ENCODE measurements at places on chromosomes 7 and 10.

- no peak for DNase-seq
Measured at GRCh38 chr7:43697690-43698089, 31.6 kb downstream of the COA1 start.

DNA sequence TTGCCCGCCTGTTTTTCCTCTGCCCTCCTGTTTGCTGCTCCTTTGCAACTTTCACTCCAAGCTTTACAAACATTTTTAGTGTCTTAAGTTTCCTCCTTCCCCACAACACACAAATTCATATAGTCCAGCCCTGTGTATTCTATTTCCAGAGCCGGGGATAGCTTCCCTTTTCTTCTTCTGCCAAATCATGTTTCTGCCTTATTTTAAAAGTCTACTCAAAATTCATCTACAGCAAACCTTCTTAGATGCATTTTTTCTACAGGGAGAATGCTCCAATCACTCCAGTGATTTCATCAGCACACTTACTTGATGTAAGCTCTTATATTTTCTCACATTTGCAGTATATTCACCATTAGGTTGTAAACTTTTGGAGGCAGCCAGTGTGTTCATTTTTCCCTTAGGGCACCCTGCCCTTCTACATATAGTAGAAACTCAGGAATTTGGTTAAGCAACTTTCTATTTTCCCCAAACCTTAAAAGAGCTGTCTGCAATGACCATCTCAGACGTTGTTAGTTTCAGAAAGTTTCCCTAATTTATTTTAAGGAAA lies 12.4 kb upstream of the ACTA2 start:
- DNase-seq, result no peak

DNA sequence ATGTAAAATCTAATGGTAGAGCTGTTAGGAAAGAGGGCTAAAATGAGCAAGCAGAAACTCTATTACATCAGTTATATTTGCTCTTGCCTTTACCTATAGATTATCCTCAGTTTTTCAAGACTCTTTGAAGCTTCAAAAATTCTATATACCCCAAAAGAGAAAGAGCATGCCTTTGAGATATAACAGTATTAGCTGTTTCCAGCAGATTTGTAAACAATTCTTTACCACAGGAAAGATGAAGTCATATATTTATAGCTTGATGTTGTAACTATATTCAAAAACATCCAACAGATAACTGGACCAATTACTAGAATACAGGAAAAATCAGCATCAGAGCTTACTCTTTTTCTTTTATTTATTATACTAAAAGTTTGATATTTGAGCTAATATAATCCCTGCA lies 416.2 kb upstream of the TPK1 start:
- DNase-seq, result no peak

- no peak for DNase-seq
Measured at GRCh38 chr10:20630092-20630643, 266.9 kb downstream of the NEBL start.

DNA sequence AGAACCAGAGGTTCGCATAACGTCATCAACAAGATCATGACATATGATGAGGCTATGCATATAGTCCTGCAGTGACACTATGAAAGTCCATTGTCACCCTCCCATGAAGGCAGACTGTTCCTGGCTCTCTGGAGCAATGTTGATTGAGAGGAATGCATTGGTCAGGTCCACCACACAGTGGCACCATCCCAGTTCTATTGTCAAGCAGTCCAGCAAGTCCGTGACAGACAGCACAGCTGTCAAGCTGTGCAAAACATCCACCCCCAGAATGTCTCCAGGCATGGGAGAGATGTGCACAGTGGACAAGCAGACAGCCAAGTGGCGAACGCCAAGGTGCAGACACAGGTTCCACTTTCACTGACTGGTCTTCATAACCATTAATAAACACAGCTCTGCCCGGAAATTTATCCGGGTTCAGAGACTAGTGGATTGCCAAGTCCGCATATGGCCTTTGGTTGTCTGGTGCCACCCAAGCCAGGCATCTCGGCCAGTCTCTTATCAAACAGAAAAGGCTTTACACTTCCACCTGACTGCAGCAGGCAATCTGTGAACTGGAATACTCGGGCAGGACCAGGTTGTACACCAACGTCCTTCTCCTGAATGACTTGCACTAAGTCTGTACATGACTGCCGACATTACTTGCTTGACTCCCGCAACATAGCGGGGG lies 7.2 kb downstream of the RNF133 start:
- DNase-seq, result no peak

DNA sequence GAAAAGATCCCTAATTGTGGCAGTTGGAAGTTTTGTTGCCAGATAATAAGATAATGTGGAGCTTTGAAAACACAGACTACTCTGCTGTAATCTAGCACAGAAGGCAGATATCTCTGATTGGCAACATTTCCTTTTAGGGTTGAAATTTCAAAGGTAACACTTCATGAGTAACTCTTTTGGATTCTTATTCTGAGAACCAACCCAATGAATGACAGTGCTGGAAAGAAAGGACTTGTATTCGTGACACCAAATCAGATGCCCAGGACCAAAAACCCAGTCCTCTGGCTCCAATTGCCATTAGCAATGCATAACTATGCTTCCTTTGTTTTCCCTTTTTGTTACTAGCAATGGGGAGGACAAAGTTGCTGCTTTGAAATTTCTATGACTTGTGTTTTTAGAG lies 41.0 kb upstream of the ELMO1 start:
- DNase-seq, result no peak

GRCh38 chr10:4543938-4544533 lies 282.0 kb upstream of the AKR1E2 start:
- DNase-seq, result no peak

DNA sequence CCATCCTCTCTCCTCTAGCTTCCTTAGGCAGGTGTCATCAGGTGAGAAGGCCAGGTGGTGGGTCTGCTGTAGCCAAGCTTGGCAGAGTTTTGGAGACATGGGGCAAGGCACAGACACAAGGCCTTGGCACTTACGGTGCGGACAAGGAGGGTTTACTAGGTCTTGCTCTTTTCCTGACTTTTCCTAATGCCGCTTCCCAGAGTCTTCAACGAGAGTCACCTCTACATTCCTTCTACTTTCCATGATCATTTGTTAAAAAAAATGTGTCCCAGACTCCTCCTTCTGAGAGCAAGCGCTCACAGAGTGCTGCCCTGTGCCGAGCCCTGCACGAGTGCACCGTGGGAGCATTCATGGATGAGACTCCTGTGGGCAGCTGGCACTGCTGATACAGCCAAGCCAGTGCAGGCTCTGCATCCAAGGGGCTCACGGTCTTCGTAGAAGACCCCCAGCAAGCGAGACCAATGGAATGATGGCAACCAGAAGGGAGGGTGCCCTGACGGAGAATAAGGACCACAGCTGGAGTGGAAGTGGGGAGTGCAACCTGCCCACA lies 243.0 kb upstream of the MKI67 start:
- no peak for DNase-seq

DNA sequence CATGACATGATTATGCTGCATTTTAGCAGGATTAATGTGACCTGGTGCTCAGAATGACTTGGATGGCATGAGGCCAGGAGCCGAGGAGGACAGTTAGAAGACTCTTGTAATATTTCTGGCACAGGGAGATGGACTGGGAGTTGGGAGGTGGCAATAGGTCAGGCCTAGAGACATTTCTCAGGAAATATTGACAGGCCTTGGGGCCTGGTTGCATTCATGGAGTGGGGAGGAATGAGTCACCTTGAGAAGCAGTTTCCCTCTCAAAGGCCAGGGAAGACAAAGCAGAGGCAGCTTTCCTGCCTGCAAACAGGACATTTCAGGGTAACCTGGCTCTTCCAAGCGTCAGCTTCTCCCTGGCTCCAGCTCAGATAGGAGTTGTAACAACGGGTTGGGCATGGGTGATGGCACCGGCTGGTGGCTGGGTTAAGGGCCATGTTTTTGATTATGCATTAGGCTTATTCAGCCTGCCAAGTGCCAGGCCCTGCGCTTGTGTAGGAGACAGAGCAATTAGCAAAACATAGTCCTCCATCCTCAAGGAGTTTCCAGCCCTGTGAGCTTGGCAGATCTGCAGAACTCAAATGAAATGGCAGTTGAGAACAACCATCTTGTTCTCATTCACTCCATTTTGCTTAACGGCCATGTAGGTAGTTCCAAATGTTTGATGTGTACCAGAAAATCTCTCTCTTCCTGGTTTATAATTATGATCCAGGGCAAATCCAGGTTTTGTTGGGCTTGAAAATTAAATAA lies 38.2 kb downstream of the HK1 start:
- DNase-seq, result peak; percentile 87

DNA sequence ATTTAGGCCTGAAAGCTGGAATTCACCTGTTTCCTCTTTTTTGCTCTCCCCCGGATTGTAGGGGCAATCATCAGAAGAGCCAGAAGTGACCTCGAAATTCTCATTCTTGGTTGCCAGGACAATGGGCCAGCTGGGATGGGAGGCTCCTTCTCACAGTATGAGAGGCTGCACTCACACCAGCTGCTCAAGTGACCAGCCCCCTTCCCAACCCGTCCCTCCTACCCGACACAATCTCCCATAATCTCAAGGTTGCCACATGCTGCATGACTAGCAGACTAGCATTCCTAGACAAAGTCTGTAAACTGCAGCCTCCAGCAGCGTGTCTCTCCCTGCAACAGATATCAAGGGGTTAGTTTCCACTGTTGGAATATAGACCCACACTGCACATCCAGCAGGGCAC lies 110.3 kb downstream of the C1GALT1 start:
- DNase-seq, result no peak

DNA sequence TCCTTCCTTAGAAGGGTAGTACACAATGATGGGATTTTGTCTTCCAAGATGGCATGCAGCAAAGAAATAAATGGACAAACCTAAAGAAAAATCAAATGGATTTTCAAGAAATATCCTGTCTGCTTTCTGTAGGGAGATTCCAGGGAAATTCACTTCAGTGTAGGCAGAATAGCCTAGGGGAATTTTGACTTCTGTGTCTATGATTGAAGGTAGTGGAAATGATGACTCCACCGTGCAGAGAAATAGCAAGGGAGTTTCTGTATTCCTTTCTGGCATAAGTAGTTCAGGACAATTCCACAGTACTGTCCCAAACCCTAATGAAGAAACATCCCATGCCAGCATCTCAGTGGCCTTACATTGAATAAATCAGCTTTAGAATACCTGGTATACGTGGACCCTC lies 9.5 kb downstream of the ATOH7 start:
- DNase-seq, result no peak

DNA sequence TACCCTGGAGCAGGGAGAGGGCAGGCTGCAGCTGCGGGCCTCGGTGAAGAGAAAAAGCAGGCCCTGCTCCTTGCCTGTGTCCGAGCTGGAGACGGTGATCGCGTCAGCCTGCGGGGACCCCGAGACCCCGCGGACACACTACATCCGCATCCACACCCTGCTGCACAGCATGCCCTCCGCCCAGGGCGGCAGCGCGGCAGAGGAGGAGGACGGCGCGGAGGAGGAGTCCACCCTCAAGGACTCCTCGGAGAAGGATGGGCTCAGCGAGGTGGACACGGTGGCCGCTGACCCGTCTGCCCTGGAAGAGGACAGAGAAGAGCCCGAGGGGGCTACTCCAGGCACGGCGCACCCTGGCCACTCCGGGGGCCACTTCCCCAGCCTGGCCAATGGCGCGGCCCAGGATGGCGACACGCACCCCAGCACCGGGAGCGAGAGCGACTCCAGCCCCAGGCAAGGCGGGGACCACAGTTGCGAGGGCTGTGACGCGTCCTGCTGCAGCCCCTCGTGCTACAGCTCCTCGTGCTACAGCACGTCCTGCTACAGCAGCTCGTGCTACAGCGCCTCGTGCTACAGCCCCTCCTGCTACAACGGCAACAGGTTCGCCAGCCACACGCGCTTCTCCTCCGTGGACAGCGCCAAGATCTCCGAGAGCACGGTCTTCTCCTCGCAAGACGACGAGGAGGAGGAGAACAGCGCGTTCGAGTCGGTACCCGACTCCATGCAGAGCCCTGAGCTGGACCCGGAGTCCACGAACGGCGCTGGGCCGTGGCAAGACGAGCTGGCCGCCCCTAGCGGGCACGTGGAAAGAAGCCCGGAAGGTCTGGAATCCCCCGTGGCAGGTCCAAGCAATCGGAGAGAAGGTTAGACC lies 138.0 kb upstream of the STK17A start:
- no peak for DNase-seq

- DNase-seq, result no peak
Measured at GRCh38 chr7:115274-115911, 77.0 kb upstream of the FAM20C start.

DNA sequence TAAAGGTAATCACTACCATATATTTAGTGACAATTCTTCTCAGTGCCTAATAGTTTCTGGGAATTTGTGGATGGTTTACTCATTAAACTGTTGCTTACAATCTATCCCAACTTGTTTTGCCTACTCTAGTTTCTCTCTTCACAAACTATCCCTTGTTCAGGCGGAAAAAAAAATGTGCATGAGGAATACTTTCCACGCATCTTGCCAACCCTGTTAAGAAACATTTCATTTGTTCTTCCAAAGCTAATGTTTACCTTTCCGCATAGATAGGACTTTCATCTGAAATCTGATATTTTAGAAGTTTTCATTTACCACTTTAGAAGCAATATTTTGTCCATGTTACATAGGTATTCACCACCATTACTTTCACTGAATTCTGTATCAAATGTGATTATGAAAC lies 191.9 kb downstream of the MDFIC start:
- DNase-seq, result no peak

DNA sequence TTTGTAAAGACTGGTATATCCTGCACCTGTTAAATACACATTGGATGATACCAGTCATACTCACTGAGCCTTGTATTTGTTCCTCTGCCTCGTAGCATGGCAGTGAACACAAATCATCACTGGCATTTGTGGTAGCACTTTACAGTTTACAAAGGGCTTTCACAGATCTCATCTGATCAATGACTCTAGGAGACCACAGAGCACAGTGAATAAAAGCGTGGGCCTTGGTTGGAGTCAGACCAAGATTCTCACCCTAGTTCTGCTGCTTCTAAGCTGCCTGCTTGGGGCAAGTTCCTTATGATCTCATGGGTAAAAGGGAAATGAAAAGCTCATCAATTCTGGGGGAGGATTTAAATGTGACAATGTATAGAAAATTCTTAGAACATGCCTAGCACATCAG lies 129.9 kb upstream of the AGK start:
- no peak for DNase-seq

GRCh38 chr10:43006490-43006889 lies 70.4 kb upstream of the RET start:
- no peak for DNase-seq
